Naive thymus-derived CD8-positive, alpha-beta T cell (primary cell): ENCODE measurements at places on chromosomes 16 and 17. TPM values are rescaled to one million over a fixed set of nuclear protein-coding genes. Genes with fewer than 3 reads are reported as not detected.
A peak's percentile ranks its signal among the peaks of the same experiment; 100 is the strongest.

GRCh38 chr17:72099919-72100318 is 20.9 kb upstream of the SOX9 start:
- H3K4me3 ChIP-seq = no peak overlapping the region

DNA sequence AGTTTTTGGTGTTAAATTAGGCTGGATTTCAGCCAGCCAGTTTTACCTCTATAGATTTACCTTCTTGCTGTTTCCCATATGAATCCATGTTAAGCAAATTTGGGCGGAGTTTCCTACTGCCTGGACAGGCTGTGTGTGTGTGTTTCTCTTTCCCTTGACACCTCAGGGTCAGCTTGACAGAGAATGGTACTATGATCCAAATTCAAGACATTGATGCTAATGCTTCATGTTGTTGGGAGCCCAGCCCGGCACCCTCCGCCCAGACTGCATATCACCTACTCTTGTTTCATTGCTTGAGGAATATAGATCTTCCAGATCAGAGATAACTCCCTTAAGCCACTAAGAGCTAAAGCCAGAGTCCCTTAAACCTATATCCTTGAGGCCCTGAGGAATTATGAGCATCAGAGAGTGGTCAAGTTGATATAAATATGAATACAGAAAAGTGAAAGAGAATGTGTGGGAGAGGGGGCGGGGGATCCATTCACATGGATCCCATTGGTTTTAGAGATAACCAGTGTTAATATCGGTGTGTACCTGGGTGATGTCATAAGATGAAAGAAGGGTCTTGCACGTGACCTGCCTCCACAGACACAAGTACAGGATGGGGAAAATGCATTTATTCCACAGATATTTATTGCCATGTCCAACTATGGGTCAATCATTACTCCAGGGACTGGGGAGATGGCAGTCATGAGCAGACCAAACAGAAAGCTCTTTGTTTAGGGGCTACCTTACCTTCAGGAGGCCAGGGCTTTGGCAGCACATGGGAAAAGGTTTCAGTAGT is 69.7 kb downstream of the WIPI1 start:
- H3K27me3 ChIP-seq = no peaks in the 10 kb centered on the region
- no peak overlapping the region for H3K27ac ChIP-seq
- no peaks in the 10 kb centered on the region for H3K36me3 ChIP-seq
- no peak for DNase-seq
- peaks cover 27% of the 10 kb centered on the region for H3K4me1 ChIP-seq
- no peak overlapping the region for H3K4me3 ChIP-seq

DNA sequence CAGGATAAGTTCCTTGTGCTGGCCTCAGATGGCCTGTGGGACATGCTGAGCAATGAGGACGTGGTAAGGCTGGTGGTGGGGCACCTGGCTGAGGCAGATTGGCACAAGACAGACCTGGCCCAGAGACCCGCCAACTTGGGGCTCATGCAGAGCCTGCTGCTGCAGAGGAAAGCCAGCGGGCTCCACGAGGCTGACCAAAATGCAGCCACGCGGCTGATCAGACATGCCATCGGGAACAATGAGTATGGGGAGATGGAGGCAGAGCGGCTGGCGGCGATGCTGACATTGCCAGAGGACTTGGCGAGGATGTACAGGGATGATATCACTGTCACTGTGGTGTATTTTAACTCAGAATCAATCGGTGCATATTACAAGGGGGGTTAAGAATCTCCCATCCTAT is 5.2 kb downstream of the PDP2 start:
- no peaks in the 10 kb centered on the region for H3K27me3 ChIP-seq
- no peak overlapping the region for H3K4me3 ChIP-seq
- H3K27ac ChIP-seq = no peak overlapping the region
- peaks cover 50% of the 10 kb centered on the region for H3K36me3 ChIP-seq

- no peaks in the 10 kb centered on the region for H3K27me3 ChIP-seq
- peak overlapping the region; percentile 96 for H3K27ac ChIP-seq
- peak; percentile 26 for DNase-seq
- H3K4me3 ChIP-seq = peak overlapping the region; percentile 91
- peaks cover 25% of the 10 kb centered on the region for H3K4me1 ChIP-seq
Measured at GRCh38 chr16:383326-384051, 1.7 kb upstream of the PGAP6 start.

DNA sequence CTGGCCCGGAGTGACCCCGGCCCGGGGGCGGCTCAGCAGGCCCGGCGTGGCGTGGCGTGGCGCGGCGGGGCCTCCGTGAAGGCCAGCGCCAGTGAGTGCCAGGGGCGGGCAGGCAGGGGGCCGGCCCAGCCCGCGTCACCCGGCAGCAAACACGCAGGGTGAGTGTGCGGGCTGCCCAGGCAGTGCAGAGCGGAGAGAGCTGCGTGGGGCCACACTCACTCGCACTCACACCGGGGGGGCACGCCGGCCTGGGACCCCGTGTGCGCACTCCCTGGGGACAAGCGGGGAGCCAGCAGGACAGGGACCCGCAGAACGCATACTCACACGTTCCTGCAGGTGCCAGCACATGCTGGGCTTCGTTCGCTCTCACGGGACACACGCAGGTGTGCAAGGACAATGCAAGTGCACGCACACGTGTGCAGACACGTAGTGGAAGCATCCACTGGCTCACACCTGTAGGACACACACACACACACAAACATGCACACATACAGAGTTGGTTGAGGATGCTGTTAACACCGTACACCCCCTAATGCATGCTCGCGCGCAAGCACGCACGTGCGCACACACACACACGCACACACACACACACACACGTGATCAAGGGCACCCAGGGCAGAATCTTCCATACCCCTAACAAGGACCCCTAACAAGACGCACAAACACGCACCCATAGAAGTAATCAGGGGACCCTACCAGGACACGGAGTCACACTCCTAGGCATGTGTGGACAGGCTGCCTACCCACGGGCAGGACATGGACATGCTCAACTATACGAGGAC is 7.7 kb downstream of the USP6 start:
- H3K36me3 ChIP-seq = peaks cover 17% of the 10 kb centered on the region
- H3K4me3 ChIP-seq = peak overlapping the region; percentile 60
- H3K4me1 ChIP-seq = peaks cover 2% of the 10 kb centered on the region

PFN1 gene
- 2,067 TPM for polyA plus RNA-seq

CCL7 gene
- polyA plus RNA-seq = not detected
